ENCODE measurements at places on chromosomes 6 and 20. TPM values are rescaled to one million over a fixed set of nuclear protein-coding genes. Genes with fewer than 3 reads are reported as not detected.

The ADGRG6 gene
- total RNA-seq = 30.3 TPM

GRCh38 chr6:26249707-26249956, 115.4 kb upstream of the BTN3A2 start:
- H3K36me3 ChIP-seq = no peaks in the 10 kb centered on the region
- no peaks in the 10 kb centered on the region for H3K27me3 ChIP-seq
- H3K4me1 ChIP-seq = no peaks in the 10 kb centered on the region
- H3K4me3 ChIP-seq = no peak overlapping the region
- no peak for DNase-seq

DNA sequence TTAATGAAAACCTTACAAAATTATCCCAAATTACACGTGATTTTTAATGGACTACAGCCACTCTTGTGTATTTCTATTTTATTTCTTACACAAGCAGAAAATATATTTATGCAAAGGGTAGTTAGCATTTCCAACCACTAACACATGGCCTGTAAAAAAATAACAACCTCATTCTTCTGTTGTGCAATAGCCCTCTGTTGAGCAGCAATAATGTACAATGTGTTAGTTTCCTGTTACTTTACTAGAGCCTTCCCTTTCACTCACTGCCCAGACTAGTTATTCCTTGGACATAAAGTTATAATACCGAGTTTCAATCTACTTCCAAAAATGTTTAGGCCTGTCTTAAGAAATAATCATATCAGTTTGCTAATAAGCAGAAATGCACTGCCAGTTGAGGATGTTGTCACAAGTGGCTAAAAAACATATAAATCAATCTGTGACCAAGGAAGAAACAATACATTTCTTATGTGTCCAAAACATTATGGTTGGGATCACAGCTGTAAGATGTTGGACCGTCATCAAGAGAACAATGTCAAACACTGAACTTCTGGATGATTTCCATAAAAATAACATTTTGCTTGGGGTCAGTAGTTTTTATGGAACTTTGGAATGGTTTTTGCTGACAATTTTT, 73.6 kb upstream of the RNF146 start:
- DNase-seq = no peak
- H3K4me1 ChIP-seq = no peaks in the 10 kb centered on the region
- no peak overlapping the region for H3K27ac ChIP-seq
- H3K36me3 ChIP-seq = no peaks in the 10 kb centered on the region

DNA sequence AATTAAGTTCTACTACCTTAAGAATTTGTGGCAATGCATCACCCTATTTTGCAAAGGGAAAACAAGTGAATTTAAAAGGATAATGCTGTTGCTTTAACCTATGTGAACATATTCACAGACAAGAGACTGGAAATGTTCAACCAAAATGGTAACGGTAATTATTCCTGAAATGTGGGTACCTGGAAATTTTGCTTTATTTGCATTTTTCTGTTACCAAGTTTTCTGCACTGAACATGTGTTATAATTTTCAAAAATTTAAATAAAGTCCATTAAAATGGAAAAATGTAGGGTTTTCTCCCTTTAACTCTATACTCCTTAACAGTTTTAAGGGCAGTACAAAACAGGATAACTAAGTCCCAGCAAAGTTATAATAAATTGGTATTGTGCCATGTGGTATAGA, 66.4 kb downstream of the EPB41L2 start:
- DNase-seq = no peak
- peaks cover 25% of the 10 kb centered on the region for H3K4me1 ChIP-seq
- H3K36me3 ChIP-seq = no peaks in the 10 kb centered on the region

The CCDC28A gene
- total RNA-seq = 10.1 TPM

DNA sequence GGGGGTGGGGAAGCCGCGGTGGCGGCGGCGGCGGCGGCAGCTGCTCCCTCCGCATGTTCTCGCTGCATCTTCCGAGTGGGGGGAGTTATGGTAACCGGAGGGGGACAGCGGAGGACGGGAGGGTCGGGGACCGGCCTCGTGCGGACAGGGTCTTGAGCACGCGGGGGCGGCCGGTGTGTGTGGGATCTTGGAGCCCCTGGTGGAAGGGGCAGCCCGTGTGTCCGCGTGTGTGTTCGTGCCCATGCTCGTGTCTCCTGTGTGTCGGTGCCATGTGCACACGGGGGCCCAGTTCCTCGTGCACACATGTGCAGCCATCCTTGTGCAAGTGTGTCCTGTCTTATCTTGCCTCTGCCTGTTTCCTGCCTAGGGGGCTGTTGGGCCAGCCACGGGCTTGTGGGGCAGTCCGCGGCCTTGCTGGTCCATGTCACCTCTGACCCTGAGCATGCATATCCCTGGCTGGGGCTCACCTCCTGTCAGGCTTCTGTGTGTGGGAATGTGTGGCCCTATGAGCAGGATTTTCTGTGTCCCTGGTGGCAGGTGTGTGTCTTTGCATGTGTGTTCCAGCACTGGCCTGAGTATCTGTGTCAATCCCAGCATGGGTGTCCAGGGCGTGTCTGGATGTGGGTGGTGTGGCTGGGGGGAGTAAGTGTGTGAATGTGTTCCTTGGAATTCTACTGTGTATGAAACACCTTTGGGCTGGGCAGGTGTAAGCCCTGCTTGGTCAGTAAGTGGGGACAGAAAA, 8.5 kb downstream of the SYNGAP1 start:
- H3K4me3 ChIP-seq = peak overlapping the region; percentile 23
- peaks cover 19% of the 10 kb centered on the region for H3K4me1 ChIP-seq
- DNase-seq = no peak
- H3K27me3 ChIP-seq = no peaks in the 10 kb centered on the region
- no peaks in the 10 kb centered on the region for H3K36me3 ChIP-seq

DNA sequence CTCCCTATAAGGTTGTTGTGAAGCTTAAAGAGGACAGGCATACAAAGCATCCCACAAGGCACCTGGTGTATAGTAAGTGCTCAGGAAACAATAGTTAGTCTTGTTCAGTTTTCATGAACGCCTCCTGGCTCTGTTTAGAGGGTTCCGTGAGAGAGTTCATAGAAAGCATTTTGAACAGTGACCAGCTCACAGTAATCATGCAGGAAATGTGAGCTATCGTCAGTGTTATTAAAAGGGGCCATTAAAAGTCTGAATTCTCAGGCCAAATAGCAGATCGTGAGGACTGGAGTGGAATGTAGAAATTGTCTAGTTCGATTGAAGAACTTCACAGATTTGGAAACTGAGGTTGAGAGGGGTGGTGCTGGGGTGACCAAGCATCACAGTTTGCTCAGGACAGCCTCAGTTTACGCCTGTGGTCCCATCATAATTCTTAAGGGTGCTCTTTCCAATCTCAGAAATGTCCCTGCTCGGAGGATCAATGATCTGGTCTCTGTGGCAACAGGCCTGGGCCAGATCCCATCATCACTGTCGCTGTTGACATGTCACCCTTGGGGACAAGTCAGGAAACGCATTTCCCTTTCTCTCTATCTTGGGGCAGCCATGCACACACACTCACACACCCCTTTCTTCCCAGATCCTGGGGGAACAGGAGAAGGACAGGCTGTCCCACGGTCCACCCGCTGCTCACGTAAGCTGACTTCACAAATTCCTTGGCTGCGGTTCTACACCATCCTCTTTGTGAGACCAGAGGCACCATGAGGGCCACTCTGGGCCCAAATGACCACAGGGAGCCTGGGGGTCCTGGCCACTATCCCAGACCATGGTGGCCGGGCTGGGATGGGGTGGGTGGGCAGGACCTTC, 7.2 kb downstream of the TGM2 start:
- peak; percentile 26 for DNase-seq
- H3K4me1 ChIP-seq = peaks cover 50% of the 10 kb centered on the region
- H3K27ac ChIP-seq = peak overlapping the region; percentile 1
- H3K27me3 ChIP-seq = no peaks in the 10 kb centered on the region
- H3K4me3 ChIP-seq = no peak overlapping the region
